ENCODE measurements at places on chromosomes 16 and 17. TPM values are rescaled to one million over a fixed set of nuclear protein-coding genes. Genes with fewer than 3 reads are reported as not detected.

GIT1 gene
- total RNA-seq, result 42.5 TPM

ACSM5 gene
- 0.49 TPM for total RNA-seq

FAM117A gene
- 0.98 TPM for total RNA-seq

MFSD11 gene
- total RNA-seq, result 47.2 TPM

C17orf50 gene
- not detected for total RNA-seq

NPIPB9 gene
- total RNA-seq, result 2.0 TPM

XYLT1 gene
- total RNA-seq, result 24.1 TPM

C1QBP gene
- total RNA-seq, result 85.1 TPM

TLCD2 gene
- total RNA-seq, result 0.25 TPM

SOCS1 gene
- 0.49 TPM for total RNA-seq

TMEM94 gene
- total RNA-seq, result 20.7 TPM

NPIPB6 gene
- total RNA-seq, result 3.7 TPM

NPIPA3 gene
- 0.25 TPM for total RNA-seq

NOTUM gene
- total RNA-seq, result 0.25 TPM

C16orf54 gene
- total RNA-seq, result not detected

FBXO39 gene
- not detected for total RNA-seq

ABCC3 gene
- 0.25 TPM for total RNA-seq

SCNN1B gene
- not detected for total RNA-seq

TBCD gene
- total RNA-seq, result 63.4 TPM

CDRT15L2 gene
- total RNA-seq, result not detected

CLEC3A gene
- not detected for total RNA-seq

TEX19 gene
- not detected for total RNA-seq

HCRT gene
- total RNA-seq, result not detected

VTN gene
- total RNA-seq, result 0.25 TPM

KRTAP4-1 gene
- total RNA-seq, result not detected

CASKIN1 gene
- 20.9 TPM for total RNA-seq

P3H4 gene
- 8.1 TPM for total RNA-seq

TP53TG3 gene
- not detected for total RNA-seq

KRTAP2-3 gene
- total RNA-seq, result not detected

GUCY2D gene
- total RNA-seq, result 0.25 TPM

NPIPB2 gene
- 3.9 TPM for total RNA-seq

ZPBP2 gene
- total RNA-seq, result not detected

TMEM11 gene
- total RNA-seq, result 5.9 TPM

SPNS1 gene
- 16.5 TPM for total RNA-seq

CES3 gene
- 0.49 TPM for total RNA-seq

SDR42E2 gene
- total RNA-seq, result under 0.01 TPM

ZNF469 gene
- 0.74 TPM for total RNA-seq

Data from temporal lobe (tissue), 4 donors.